Lung (tissue), 17 donors: ENCODE measurements at places on chromosomes 12 and 14. TPM values are rescaled to one million over a fixed set of nuclear protein-coding genes. Genes with fewer than 3 reads are reported as not detected.

DNA sequence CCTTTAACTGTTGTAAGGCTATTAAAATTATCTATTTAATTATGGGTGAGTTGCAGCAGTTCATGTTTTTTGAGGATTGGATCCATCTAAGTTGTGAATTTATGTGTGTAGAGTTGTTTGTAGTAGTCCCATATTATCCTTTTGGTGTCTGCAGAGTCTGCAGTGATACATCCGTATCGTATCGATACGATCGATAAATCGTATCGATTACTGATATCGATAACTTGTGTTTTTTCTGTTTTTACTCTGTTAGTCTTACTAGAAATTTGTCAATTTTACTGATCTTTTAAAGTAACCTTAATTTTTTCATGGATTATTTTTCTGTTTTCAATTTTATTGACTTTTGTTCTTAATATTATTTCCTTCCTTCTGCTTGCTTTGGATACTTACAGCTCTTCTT is 462.5 kb upstream of the SOX5 start:
- no peaks in the 10 kb centered on the region for H3K36me3 ChIP-seq
- no peaks in the 10 kb centered on the region for H3K27me3 ChIP-seq
- H3K27ac ChIP-seq: no peak overlapping the region
- peaks cover 8% of the 10 kb centered on the region for H3K4me1 ChIP-seq

DNA sequence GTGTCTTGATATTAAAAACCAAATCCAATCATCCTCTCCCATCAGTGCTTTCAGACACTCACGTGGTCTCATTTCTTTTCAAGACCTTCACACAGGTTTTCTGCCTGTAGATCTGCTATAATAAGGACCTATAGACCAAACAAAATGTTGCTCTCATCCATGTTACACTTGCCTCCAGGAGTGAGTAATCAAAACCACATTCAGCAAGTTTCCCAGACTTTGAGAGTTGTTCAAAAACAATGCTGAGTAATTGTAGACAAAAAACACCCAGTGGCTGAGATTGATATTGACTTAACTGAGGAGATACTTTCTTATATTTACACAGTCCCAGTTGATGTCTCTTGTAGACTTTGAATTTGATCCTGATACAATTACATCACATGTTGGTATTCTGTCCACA is 383.1 kb downstream of the TMEM132D start:
- no peak for DNase-seq
- H3K27me3 ChIP-seq: no peaks in the 10 kb centered on the region
- no peaks in the 10 kb centered on the region for H3K4me1 ChIP-seq
- H3K27ac ChIP-seq: no peak overlapping the region

DNA sequence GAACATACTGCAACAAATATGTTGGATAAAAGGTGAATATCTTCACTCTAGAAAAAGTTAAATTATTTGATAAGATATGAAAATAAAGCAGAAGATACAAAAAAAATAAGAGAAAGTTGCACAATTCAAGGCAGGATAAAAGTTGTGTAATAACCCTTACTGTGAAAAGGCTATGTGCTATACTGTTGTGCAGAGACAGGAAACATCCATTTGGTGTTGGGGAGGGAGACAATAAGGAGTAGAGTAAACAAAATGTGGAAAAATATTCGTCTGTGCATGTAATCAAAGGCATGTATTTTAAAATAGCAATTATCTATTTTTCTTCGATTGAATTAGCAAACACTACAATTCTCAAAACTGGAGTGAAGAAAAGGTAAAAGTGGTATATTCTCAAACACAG is 34.8 kb downstream of the PTHLH start:
- no peak overlapping the region for H3K27ac ChIP-seq
- H3K4me3 ChIP-seq: no peak overlapping the region
- no peaks in the 10 kb centered on the region for H3K27me3 ChIP-seq

The KLC1 gene
- 225 TPM for total RNA-seq

DNA sequence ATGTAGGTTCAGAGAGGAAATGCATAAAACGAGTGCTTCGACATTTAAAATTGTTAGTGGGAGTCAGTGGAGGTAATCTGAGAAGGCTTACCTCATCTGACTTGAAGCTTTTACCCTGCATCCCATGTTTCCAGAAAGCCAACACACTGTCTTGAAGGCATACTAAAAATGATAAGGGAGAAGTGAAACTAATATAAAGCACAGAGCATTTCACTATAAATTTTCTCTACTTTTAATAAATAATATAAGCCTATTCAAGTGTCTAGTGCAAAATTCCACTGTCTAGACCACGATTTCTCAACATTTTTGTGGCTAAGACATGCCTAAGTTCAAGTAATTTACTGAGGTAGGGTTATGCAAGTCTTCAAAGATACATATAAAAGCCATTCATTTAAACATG is 29.1 kb upstream of the CDKL1 start:
- peaks cover 22% of the 10 kb centered on the region for H3K36me3 ChIP-seq
- no peak for DNase-seq
- no peaks in the 10 kb centered on the region for H3K27me3 ChIP-seq
- no peaks in the 10 kb centered on the region for H3K4me1 ChIP-seq
- H3K4me3 ChIP-seq: no peak overlapping the region
- H3K27ac ChIP-seq: no peak overlapping the region

DNA sequence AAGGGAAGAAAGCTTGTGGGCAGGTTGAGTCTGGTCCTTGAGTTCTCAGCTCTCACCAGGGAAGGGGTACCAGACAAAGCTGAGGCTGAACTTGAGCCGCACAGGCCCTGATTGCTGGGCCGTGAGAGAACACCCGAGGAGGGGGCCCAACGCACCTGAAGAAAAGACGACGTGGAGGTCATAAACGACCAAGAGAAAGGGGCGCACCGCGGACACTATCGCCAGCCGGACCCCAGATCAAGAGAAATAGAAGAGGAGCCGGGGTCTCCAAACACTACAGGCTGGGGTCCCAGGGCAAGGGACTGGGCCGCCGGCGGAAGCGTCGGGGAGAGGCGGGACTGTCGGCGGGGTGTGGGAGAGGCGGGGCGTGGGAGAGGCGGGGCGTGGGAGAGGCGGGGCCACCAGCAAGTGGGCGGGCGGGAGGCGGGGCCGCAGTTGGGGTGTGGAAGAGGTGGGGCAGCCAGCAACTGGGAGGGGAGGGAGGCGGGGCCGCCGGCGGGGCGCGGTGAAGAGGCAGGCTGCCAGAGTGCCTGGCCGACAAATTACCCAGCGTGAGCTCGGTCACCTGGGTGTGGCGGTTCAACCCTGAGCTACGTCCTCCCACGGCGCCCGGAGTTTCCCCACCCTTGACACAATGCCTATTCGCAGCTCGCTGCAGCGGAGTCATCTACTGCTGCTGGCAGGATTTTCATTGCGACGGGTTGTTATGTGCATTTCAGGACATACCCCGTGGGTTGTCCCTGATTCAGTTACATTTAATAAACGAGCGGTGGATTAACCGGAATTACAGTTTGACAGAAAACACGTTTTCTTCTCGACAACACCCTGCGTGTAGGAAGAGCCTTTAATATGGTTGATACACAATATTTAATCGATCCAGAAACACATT is 15.5 kb upstream of the NEMF start:
- DNase-seq: peak; percentile 94
- no peaks in the 10 kb centered on the region for H3K36me3 ChIP-seq
- no peaks in the 10 kb centered on the region for H3K27me3 ChIP-seq
- peak overlapping the region; percentile 94 for H3K27ac ChIP-seq
- peaks cover 1% of the 10 kb centered on the region for H3K4me1 ChIP-seq
- H3K4me3 ChIP-seq: peak overlapping the region; percentile 27

The CCDC196 gene
- not detected for total RNA-seq

The RASSF8 gene
- total RNA-seq: 68.4 TPM

- DNase-seq: no peak
- H3K27me3 ChIP-seq: no peaks in the 10 kb centered on the region
- H3K4me1 ChIP-seq: no peaks in the 10 kb centered on the region
- no peak overlapping the region for H3K27ac ChIP-seq
- H3K4me3 ChIP-seq: no peak overlapping the region
- H3K36me3 ChIP-seq: no peaks in the 10 kb centered on the region
These were observed 259.3 kb downstream of the PPFIA2 start for GRCh38 chr12:81499809-81500208.

- H3K36me3 ChIP-seq: no peaks in the 10 kb centered on the region
- DNase-seq: no peak
- H3K4me3 ChIP-seq: no peak overlapping the region
These were observed 65.3 kb downstream of the DENND5B start for GRCh38 chr12:31525496-31526157.

The SLC39A5 gene
- total RNA-seq: 0.71 TPM

DNA sequence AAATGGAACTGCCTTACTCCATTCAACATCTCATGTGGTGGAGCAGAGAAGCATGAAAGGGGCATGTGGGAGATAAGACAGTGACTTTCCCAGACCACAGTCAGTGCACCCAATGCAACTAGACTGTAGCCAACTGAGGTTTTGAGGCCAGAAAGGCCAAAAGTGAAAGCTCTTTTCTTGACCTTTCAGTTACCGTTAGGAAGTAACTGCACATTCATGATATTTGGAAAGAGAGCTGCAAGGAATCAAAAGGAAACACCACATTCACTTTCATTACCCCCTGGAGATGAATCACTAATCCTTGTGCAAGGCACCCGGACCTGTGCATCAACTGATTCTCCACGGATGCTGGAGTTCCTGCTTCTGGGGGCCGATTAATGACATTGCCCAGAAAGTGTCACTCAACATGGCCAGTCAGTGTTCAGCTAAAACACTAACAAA is 72.9 kb upstream of the ELK3 start:
- no peak for DNase-seq
- H3K36me3 ChIP-seq: no peaks in the 10 kb centered on the region

DNA sequence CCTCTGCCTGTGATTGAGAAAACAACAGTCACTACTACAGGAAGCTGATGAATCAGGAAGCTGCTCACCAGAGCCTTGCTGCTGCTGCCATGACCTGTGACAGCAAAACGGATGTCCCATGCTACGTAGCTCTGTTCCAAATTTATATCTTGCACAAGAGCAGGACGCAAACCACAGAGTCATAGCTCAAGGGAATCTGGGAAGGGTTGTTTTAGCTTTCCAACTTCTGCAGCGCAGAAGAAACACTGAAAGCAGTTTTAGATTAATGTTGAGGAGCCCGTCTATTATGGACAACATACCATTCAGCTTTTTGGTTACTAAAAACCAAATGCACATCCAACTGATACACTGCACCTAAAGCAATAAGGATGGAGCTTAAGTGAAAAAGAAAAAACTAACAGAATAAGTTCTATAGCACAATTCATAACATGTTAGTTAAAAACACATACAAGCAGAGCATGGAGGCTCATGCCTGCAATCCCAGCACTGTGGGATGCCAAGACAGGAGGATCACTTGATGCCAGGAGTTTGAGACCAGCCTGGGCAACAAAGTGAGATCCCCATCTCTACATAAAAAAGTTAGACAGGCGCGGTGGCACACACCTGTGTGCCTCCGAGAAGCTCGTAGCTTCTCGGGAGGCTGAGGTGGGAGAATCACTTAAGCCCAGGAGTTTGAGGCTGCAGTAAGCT is 1.7 kb upstream of the ANKRD33 start:
- no peaks in the 10 kb centered on the region for H3K36me3 ChIP-seq
- H3K4me1 ChIP-seq: peaks cover 4% of the 10 kb centered on the region
- H3K27ac ChIP-seq: peak overlapping the region; percentile 41
- no peaks in the 10 kb centered on the region for H3K27me3 ChIP-seq

- H3K27ac ChIP-seq: no peak overlapping the region
- H3K27me3 ChIP-seq: no peaks in the 10 kb centered on the region
- H3K4me3 ChIP-seq: no peak overlapping the region
- DNase-seq: no peak
These were observed 9.6 kb upstream of the KRT80 start for GRCh38 chr12:52201451-52201839.

The TPPP2 gene
- total RNA-seq: not detected

- DNase-seq: no peak
- H3K4me1 ChIP-seq: peaks cover 9% of the 10 kb centered on the region
- H3K27me3 ChIP-seq: no peaks in the 10 kb centered on the region
- no peaks in the 10 kb centered on the region for H3K36me3 ChIP-seq
- no peak overlapping the region for H3K27ac ChIP-seq
These were observed 1.9 kb upstream of the BICD1 start for GRCh38 chr12:32104572-32105355.

DNA sequence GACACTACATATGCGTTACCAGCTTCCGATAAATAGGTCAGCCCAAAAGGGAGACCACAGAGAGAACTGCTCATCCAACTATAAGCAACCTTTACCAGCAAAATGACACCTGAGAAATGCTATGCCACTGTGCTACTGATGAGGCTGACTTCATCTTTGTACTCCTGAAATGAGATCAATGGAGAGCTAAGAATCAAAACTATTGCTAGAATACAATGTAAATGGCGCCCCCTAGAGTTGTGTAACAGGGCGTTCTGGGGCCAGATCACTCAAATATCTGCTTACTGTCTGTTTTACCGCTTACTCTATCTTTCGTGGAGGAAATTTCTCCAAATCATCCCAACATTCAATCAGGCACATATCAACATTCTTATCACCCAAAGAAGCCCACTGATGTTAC is 4.6 kb downstream of the ZNF384 start:
- peak; percentile 36 for DNase-seq
- no peak overlapping the region for H3K27ac ChIP-seq
- peaks cover 8% of the 10 kb centered on the region for H3K4me1 ChIP-seq
- no peaks in the 10 kb centered on the region for H3K27me3 ChIP-seq
- no peaks in the 10 kb centered on the region for H3K36me3 ChIP-seq

DNA sequence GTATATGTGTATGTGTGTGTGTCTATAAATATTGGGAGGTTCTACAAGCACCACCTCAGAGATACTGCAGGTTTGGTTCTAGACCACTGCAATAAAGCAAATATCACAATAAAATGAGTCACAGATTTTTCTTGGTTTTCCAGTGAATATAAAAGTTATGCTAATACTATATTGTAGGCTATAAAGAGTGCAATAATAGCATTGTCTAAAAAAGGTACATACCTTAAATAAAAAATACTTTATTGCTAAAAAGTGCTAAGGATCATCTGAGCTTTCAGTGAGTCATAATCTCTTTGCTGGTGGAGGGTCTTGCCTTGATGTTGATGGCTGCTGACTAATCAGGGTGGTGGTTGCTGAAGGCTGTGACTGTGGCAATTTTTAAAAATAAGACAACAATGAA is 111.1 kb downstream of the VEZT start:
- H3K4me3 ChIP-seq: no peak overlapping the region
- no peak overlapping the region for H3K27ac ChIP-seq
- H3K27me3 ChIP-seq: no peaks in the 10 kb centered on the region
- DNase-seq: no peak

- no peaks in the 10 kb centered on the region for H3K27me3 ChIP-seq
- H3K4me3 ChIP-seq: no peak overlapping the region
- no peak for DNase-seq
- H3K27ac ChIP-seq: no peak overlapping the region
These were observed 7.4 kb upstream of the CYP46A1 start for GRCh38 chr14:99676657-99677056.

DNA sequence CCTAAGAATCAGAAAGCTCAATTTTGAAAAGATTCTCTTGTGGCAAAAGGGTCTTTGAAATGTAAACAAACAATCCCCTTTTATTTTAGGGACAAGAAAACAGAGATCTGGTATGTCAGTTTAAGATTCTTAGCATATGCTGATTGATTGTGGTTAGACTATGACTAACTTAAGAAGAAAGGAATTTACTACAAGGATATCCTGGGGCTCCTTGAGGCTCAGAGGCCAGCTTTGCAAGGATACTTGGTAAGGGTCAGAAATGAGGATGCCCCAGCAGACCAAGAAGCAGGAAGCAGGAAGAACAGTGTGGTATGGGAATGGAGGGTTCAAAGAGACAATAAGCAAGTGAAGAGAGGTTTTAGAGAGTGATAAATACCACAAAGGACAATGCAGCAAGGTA is 474.6 kb downstream of the ETNK1 start:
- no peak for DNase-seq
- H3K36me3 ChIP-seq: no peaks in the 10 kb centered on the region
- H3K4me1 ChIP-seq: no peaks in the 10 kb centered on the region
- no peak overlapping the region for H3K27ac ChIP-seq

The SYT10 gene
- 0.17 TPM for total RNA-seq
